ENCODE measurements at places on chromosomes 16 and 17. TPM values are rescaled to one million over a fixed set of nuclear protein-coding genes. Genes with fewer than 3 reads are reported as not detected.

- DNase-seq = peak; percentile 84
These were observed 13.7 kb downstream of the RARA start for GRCh38 chr17:40322358-40323315.

C17orf50 gene
- not detected for total RNA-seq

ACSM2A gene
- not detected for total RNA-seq

DNA sequence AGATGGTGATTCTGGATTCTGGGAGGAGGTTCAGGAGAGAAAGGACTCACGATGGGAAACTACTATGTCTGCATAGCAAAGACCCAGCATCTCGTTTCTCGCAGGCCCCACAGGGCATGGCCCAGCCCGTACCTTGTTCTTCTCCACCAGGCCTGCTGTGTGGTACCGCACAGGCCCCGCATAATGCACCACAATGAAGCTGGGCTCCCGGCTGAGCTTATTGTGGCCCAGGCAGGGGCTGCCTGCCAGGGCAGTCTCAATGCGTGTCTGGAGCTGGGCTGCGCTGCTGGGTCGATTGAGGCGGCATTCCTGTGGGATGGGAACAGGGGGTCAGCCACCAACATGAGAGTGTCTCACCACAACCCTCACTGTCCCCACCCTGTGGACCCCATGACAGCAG, 20.4 kb downstream of the ZNHIT3 start:
- DNase-seq = no peak

- no peak for DNase-seq
These were observed 112.5 kb upstream of the KCNJ16 start for GRCh38 chr17:69962436-69962995.

GRCh38 chr17:56085576-56086267, 67.6 kb upstream of the ANKFN1 start:
- DNase-seq = peak; percentile 41

DNA sequence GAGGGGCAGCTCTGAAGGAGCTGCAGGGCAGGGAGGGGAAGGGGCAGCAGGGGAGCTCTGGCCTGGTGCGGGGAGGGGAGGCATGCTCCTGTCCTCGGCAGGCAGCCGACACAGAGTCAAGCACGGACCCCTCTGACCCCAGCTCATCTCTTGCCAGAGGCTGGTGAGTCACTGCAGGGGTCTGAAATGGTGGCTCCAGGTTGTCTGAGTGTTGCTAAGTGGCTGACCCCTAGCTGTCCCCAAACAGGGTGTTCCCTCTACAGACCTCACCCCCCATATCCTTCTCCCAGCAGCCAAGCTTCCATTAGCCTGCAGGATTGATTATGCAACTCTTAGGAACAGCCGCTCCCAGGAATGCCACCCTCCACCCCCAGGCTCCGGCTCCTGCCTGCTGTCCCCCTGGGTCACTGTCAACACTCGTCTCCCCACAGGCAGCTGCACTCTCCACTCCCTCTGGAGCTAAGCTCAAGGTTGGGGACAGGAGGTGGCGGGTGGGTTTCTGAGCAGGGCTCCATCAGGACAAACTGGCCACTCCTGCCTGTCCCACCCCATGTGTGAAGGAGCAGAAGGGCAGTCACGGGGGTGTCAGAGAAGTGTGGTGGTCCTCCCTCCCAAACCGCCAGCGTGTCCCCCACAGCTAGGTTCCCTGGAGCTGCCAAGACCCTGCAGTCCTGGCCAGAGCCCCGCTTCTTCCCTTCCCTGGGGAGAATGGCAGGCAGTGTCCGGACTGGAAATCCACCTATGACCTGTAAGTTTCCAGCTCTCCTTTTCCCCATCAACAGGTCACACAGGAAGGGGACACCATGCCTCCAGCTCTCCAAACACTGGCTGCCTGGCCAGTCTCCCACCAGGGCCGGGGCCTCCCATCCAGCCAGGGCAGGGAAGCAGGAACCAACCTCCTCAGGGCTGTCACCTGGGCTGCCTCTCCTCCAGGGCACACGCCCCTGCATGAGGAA, 1.0 kb downstream of the MYLK3 start:
- DNase-seq = peak; percentile 11

DNA sequence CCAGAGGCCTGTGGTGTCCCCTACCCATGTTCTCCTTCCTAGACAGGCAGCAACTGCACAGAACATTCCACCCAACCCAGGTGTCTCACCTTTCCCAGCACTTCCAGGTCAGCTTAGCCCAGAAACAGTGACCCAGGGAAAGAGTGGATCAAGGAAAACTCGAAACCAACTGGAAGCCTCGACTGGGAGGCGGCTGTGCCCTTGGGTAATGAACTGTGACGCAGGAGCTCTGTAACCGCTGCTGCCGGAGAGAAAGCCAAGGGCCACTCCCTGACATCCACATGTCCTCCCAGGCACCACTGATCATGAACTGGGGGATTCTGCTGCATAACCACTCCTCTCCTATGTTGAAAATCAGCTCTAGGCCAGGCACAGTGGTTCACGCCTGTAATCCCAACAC, 34.4 kb downstream of the WDR59 start:
- DNase-seq = no peak

DNA sequence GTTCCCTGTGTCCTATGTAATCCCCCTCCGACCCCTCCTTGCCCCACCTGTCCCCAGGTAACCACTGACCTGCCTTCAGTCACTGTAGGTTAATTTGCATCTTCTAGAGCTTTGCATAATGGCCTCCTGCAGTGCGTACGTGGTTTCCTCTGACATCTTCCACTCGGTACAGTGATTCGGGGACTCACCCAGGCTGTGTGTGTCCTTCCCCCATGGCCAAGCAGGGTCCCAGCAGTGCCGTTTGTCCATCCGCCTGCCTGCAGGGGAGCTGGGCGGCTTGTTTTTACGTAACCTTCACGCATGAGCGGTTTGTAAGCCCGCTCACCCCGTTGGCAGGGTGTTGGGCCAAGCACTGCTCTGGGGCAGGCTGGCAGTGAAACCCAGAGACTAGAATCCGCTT, 7.9 kb downstream of the MAPK8IP3 start:
- no peak for DNase-seq

DNA sequence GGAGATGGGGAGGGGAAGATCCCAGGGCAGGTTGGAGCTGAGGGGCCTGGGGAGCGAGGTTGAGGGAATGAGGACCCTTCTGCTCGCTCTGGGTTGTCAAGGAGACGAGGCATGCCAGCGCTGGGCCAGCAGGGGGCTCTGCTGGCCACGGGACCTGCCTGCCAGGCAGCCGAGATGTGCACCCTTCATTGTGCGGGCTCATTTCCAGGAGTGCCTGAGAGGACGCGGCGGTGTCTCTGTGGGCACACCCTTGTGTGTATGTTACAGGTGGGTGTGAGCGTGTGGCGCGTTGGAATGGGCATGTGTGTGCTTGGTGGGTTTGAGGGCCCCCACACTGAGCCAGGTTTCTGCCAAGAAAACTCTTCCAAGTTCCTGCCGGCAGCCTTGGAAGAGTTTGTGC, 15.9 kb downstream of the ARHGAP23 start:
- DNase-seq = peak; percentile 42

SLC5A10 gene
- not detected for total RNA-seq

GRCh38 chr16:30604316-30604947, 5.8 kb downstream of the ZNF689 start:
- DNase-seq = no peak

CDRT4 gene
- total RNA-seq = not detected

METTL23 gene
- total RNA-seq = 40.5 TPM

DNA sequence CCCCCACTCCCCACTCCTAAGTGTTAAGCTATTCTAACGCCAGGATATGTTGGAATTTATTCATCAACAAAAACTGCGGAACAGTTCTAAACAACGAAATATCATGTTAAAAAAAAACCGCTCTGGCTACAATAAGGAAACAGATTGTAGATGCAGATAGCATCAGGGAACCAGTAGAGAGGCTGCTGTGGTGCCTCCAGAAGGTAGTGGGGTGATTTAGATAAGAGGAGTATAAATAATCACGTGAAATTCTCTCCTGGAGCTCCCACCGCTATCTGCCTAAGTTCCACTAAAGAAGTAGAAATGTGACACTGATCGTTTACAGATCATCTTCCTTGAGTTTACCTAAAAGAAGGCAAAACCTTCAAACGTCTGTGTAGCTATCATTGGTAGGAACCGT, 8.0 kb downstream of the AHSP start:
- DNase-seq = no peak

DNA sequence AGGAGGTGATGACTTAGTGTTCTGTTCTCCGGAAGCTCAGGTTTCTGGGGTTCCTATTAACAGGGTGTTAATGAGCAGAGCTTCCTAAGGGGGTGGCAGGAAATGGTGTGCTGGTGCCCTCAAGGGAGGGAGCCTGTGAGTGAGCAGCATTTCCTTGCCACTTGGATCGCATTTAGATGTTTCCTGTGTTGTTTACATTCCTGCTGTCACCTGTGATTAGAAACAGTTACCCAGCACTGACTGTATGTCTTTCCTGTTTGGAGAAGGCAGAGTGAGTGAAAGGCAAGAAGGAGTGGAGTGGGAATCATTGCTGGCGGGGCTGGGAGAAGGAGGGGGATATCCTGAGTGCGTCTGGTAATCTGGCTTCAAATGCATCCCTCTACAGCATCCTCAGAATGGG, 214.6 kb downstream of the CCDC182 start:
- DNase-seq = no peak

CYTH1 gene
- 26.1 TPM for total RNA-seq

GRCh38 chr16:28155293-28155692, 56.5 kb downstream of the XPO6 start:
- no peak for DNase-seq

P3H4 gene
- total RNA-seq = 46.0 TPM

VTN gene
- 0.40 TPM for total RNA-seq
